ENCODE measurements at places on chromosomes 4 and X. TPM values are rescaled to one million over a fixed set of nuclear protein-coding genes. Genes with fewer than 3 reads are reported as not detected.

The AKAP4 gene
- total RNA-seq, result not detected

The PRRG1 gene
- total RNA-seq, result 17.5 TPM

The CSAG2 gene
- not detected for total RNA-seq

The SSX2 gene
- total RNA-seq, result not detected

The SPINK2 gene
- total RNA-seq, result not detected

The EDA gene
- 9.0 TPM for total RNA-seq

The BEX5 gene
- total RNA-seq, result 7.7 TPM

The CFAP299 gene
- 4.3 TPM for total RNA-seq

The BMPR1B gene
- 13.0 TPM for total RNA-seq

The PHOX2B gene
- total RNA-seq, result 0.55 TPM

The FATE1 gene
- total RNA-seq, result not detected

The RPA4 gene
- 6.1 TPM for total RNA-seq

The PFKFB1 gene
- total RNA-seq, result not detected

The BDH2 gene
- 80.5 TPM for total RNA-seq

The NAP1L3 gene
- 48.2 TPM for total RNA-seq

The SPANXA1 gene
- not detected for total RNA-seq

The EVC2 gene
- 10.8 TPM for total RNA-seq

The FRMD7 gene
- total RNA-seq, result 1.4 TPM

The C4orf33 gene
- 14.8 TPM for total RNA-seq

The CT45A10 gene
- not detected for total RNA-seq

The SSX4 gene
- not detected for total RNA-seq

The GPC3 gene
- total RNA-seq, result 64.9 TPM

The AREG gene
- 0.49 TPM for total RNA-seq

The CXorf51A gene
- not detected for total RNA-seq

The HMGN5 gene
- total RNA-seq, result 8.7 TPM

The PAGE2 gene
- not detected for total RNA-seq

The XPNPEP2 gene
- 2.7 TPM for total RNA-seq

All from camera-type eye (tissue), 1 donor.